Epithelial cell of alveolus of lung (primary cell): ENCODE measurements at places on chromosomes 16 and 17. TPM values are rescaled to one million over a fixed set of nuclear protein-coding genes. Genes with fewer than 3 reads are reported as not detected.

The FOXC2 gene
- total RNA-seq: 0.32 and 3.9 TPM in 2 replicates

The OTOA gene
- total RNA-seq: not detected in 2 replicates

The RNF43 gene
- total RNA-seq: 0.13 and 0.16 TPM in 2 replicates

The TMEM235 gene
- total RNA-seq: not detected in 2 replicates

The HOXB13 gene
- not detected in 2 replicates for total RNA-seq

The KRT24 gene
- not detected in 2 replicates for total RNA-seq

The CCL15 gene
- not detected in 2 replicates for total RNA-seq

The CFAP97D1 gene
- not detected in 2 replicates for total RNA-seq

The AIPL1 gene
- not detected in 2 replicates for total RNA-seq

The PRSS27 gene
- total RNA-seq: 0.13 and 4.7 TPM in 2 replicates

The ADAMTS18 gene
- total RNA-seq: 0.16 and 1.3 TPM in 2 replicates

The SGSH gene
- total RNA-seq: 9.1 and 33.5 TPM in 2 replicates

The ADGRG1 gene
- total RNA-seq: 1.4 and 8.5 TPM in 2 replicates

The TBC1D3I gene
- total RNA-seq: 0.39 TPM in 1 of 2 replicates, not detected in the other

The NOG gene
- total RNA-seq: 0.08 and 3.9 TPM in 2 replicates

The HS3ST4 gene
- total RNA-seq: not detected in 2 replicates

The SPNS3 gene
- total RNA-seq: not detected in 2 replicates

The PTGES3L gene
- total RNA-seq: 0.52 TPM in 1 of 2 replicates, not detected in the other

The TMEM231 gene
- total RNA-seq: 8.1 and 12.3 TPM in 2 replicates

The NOL11 gene
- total RNA-seq: 36.1 and 37.2 TPM in 2 replicates
